ENCODE measurements at places on chromosomes 1 and 21. TPM values are rescaled to one million over a fixed set of nuclear protein-coding genes. Genes with fewer than 3 reads are reported as not detected.

The GPR153 gene
- total RNA-seq, result 2.9 TPM

The HES4 gene
- total RNA-seq, result 0.29 TPM

GRCh38 chr1:231215681-231216385, 25.2 kb upstream of the GNPAT start:
- H3K4me1 ChIP-seq, result no peaks in the 10 kb centered on the region
- no peak overlapping the region for H3K4me3 ChIP-seq
- H3K27me3 ChIP-seq, result peaks cover 12% of the 10 kb centered on the region

DNA sequence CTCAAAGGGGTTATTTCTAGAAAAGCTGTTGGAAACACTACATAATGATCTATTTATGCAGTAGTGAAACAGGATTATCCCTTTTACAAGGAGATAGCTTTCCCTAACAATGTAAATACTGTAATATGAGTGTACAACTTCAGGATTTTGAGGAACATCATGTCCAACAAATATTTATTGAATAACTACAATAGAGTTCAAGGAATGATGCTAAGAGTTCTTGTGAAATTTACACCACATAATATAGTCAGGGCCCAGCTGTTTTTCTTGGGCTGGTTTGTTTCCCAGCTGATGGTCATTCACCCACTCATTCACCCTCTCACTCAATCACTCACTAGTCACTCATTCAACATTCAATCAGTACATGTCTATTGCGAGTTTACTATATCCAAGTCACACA, 12.3 kb upstream of the LYPLAL1 start:
- no peaks in the 10 kb centered on the region for H3K27me3 ChIP-seq
- no peak overlapping the region for H3K27ac ChIP-seq
- no peak for DNase-seq
- H3K36me3 ChIP-seq, result no peaks in the 10 kb centered on the region
- no peak overlapping the region for H3K4me3 ChIP-seq
